ENCODE measurements at places on chromosomes 12 and 14.

GRCh38 chr14:23306412-23307145 is at the start of gene BCL2L2:
TSS of gene BCL2L2 (plus strand) at chr14:23306833. CDS start at chr14:23307768, 935 bp downstream.
- ATAC-seq = peak; percentile 69

- ATAC-seq = peak; percentile 87
These were observed 165.5 kb downstream of the SLC41A2 start for GRCh38 chr12:104792570-104792969.

GRCh38 chr14:53356361-53357150 is 203.4 kb upstream of the DDHD1 start:
- ATAC-seq = no peak

DNA sequence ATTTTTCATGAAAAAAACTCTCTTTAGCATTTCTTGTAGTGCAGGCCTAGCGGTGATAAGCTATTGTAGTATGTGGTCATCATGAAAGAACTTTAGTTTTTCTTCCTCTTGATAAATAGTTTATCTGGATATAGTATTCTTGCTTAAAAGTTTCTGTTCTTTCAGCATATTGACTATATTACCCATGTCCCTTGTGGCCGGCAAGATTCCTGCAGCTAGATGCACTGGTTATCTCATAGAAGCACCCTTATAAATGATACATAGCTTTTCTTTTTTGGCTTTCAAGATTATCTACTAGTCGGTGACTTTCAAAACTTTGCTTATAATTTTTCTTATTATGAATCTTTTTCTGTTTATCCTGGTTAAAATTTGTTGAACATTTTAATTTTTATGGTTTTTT is 234.8 kb downstream of the ALG10 start:
- ATAC-seq = no peak

DNA sequence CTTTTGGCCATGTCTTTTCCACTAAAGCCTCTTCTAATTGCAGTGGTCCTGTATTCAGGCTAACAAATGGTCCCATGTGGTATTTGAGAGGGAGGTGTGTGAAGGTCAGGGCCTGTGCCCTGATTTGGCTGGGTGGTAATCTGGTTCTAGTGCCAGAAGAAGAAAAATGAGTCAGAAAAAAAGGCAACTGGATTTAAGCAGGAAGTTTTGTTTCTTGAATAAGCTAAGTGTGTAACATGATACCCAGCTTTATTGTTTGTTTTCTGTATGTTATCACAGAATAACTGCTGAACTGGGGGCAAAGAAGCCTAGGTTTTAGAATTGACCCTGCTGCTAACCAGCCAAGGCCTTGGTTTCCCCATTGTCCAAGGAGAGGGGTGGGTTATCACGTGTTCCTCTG is 134.0 kb downstream of the ANO6 start:
- ATAC-seq = no peak

GRCh38 chr12:8491646-8492530 is 21.4 kb upstream of the CLEC4D start:
- no peak for ATAC-seq

GRCh38 chr14:21185491-21185890 is 29.6 kb upstream of the OR5AU1 start:
- no peak for ATAC-seq

DNA sequence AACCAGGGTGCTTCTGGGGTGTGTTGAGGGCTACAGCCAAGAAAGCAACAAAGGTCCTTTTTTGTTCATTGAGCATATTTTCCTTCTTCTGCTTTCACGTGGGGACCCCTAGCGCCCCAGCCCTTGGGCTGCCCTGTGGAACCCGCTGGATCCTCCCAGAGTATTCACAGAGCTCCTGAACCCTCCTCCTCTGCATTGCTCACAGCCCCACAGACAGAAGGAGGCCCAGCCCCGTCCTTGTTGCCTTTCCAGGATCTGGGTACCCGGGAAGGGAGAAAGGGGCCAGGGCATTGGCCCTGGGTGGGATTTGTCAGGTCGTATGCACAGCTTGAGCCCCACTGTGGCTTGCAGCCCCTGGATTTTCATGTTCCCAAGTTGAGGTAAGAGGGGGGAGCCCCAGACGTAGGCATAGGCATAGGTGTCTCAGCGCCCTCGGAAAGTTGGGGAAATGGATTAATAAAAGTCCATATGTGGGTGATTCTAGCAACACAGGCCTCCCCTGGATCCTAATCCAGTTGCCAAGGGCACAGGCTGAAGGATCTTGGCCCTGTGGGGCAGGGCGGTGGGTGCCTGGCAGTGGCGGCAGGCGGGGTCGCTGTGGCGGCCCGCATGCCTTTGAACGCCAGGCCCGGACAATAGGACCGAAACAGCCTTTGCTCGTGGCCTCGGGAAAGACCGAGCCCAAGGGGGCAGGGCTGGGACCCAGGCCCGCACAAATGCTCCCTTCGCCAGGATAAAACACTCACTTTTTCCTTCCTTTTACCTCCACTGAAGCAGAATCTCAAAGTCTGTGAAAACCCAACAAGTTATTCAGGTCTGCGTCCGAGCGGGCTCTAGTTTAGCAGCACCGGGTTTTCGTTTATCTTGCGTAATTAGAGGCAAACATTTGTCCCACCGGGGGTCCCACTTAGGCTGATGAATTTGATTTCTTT is 3.0 kb upstream of the HOXC10 start:
- ATAC-seq = no peak

DNA sequence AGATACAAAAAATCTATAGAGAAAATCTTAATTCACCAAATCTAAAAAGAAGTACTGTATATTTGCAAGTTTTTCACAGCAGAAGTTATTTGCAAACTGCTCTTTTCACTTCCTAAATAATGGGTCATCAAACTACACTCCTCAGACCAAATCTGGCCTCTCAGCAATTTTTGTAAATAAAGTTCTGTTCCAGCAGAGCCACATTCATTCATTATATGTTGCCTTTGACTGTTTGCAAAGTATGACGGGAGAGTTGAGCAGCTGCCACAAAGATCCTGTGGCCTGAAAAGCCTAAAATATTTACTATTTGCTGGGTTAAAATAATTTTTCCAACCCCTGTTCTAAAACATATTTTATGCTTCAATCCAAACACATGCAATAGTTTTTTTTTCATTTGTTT is 1222.3 kb upstream of the SEL1L start:
- no peak for ATAC-seq

DNA sequence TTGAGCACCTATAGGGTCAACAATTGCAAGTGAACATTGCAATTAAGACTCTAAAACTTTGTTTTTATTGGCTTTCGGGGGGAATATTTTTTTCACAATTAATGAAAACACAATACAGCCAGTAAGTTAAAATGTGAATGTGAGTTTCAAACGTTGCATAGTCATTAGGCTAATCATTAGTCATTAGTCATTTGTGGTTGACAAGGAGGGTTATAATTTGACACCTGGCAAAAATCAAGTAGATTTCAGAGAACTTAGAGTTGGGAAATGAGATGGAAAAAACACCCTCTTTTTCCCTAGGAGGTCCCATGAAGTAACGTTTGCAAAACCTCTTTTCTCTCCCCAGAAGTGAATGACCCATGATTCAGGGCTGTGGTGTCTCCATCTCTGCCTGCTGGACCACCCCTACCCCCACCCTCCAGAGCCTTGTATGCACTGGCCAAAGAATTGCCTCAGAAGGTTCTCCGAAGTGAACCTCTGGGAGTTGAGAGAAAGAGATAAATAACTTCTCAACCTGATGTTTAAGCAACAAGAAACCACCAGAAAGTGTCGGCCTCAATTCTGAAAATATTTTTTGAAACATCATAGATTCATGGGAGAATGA is 196.3 kb downstream of the PAX9 start:
- ATAC-seq = peak; percentile 85

DNA sequence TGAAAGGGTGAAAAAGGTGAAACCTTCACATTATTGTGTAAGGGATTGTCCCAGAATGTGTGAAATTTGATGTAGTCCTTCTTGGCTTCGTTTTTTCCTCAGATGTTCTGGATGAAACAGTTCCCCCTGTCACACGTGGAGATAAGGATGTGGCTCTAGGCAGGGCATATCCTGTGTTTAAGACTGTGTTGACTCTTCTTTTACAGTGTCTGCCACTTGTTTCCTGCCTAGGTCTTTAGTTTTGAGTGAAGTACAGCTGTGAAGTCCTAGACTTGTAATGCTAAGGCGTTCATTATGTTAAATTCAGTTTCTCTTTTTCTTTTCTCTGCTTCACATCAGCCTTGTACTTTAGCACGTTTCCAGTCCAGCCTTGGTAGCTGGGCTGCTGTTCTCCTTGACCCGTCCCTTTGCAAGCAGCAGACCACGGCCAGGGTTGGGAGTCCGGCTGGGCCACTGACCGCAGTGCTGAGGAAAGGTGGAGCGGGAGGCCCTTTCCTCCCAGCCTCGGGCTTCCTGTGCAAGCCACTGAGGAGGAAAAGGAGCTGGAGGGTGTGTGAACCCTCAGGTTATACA is 59.1 kb downstream of the RASSF3 start:
- ATAC-seq = peak; percentile 32

DNA sequence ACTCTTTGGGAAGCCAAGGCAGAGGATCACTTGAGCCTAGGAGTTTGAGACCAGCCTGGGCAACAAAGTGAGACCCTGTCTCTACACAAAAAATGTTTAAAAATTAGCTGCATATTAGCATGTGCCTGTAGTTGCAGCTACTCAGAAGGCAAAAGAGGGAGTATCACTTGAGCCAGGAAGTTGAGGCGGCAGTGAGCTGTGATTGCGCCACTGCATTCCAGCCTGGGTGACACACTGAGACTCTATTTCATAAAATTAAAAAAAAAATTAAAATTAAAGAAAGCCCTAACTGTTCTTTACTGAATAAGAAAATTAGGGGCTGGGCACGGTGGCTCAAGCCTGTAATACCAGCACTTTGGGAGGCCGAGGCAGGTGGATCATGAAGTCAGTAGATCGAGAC is 27.0 kb downstream of the SENP1 start:
- no peak for ATAC-seq

GRCh38 chr14:75831455-75831854 is 150.3 kb downstream of the TGFB3 start:
- ATAC-seq = peak; percentile 69

GRCh38 chr14:24116128-24116814 is 1.5 kb upstream of the NRL start:
- ATAC-seq = no peak

DNA sequence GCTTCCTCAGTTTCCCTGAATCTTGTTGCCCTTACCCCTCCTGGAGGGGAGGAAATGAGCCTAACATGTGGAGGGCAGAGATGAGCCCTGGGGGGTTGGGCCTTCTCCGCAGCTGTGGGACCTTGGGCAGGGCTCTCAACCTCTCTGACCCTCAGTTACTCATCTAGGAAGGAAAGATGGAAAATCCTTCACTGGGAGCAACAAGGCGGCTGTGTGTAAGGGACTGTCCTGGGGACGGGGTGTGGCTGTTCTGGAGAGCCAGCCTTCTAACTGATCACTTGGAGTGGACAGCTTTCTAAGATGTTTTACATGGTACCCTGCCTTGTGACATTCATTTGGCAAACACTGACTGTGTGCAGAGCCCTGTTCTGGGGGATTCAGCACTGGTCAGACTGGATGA is 14.7 kb downstream of the BEGAIN start:
- no peak for ATAC-seq

DNA sequence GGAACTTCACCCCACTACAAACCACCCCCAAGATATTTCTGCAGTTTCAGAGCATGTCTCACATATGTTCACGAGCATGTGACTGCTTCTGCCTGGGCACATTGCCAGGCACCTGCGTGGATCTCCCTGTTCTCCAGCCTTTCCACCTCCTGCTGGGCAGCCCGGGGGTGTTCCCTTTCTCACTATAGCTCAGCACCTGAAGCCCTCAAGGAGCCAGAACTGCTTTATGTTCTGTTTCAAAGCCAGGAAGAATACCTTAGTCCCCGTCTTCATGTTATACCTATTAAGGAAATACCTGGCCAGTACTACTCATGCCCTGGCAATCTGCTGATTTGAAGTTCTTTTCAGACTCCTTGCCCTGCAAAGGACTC is 4.2 kb upstream of the FGF6 start:
- ATAC-seq = no peak

DNA sequence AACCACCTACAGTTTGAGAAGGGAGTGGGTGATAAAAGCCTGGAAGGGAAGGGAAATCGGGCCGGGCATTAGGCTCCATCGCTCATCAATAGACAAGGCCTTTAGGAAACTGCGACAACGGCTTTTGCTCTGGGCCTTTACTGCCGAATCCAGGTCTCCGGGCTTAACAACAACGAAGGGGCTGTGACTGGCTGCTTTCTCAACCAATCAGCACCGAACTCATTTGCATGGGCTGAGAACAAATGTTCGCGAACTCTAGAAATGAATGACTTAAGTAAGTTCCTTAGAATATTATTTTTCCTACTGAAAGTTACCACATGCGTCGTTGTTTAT is 261 bp upstream of the RNU7-1 start:
- ATAC-seq = peak; percentile 76

DNA sequence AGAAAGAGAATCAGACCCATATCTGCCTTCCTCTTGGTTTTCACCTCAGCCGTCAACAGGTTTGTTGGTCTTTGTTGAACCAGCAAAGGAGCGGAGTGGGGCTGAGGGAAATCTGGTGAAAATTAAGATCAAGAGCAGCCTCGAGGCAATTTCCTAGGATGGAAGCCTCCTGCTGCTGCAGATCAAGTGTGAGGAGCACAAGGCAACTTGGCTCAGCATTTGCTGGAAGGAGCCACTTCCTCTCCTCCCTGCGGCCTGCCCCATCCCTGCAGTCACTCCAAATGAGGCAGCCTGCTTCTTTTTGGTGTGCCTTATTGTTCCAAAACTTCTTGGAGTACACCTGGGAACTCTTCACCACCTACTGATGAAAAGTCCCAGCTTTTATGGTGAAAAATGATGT is 4.9 kb downstream of the TC2N start:
- no peak for ATAC-seq

- no peak for ATAC-seq
These were observed 1.6 kb downstream of the LRRC43 start for GRCh38 chr12:122184517-122184916.

DNA sequence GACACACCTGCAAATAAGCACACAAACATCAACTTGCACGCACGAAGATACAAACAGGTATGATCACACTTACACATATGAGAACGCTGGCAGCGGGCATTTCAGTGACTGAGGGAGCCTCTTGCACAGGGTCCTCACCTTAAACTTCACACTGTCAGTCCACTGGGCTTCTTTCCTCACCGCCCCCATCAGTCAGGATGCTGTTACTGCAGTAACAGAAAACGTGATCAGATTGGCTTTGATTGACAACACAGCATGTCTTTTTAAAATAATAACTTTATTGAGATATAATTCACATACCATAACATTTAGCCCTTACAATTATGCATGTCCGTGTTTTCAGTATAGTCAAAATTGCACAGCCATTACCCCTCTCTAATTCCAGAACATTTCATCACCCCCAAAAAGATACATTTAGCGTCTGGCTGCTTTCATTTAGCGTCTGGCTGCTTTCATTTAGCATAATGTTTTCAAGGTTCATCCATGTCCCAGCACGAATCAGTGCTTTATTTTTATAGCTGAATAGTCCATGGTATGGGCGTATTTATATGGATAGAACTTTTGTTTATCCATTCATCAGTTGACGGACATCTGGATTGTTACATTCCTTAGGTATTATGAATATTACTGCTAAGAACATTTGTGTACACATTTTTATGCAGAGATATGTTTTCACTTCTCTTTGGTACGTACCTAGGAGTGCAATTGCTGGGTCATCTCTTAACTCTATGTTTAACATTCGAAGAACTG is 8.4 kb downstream of the CCDC197 start:
- ATAC-seq = no peak

Data from gastroesophageal sphincter (tissue), 4 donors.